Melanocyte of skin (primary cell): ENCODE measurements at places on chromosomes 12 and 14. TPM values are rescaled to one million over a fixed set of nuclear protein-coding genes. Genes with fewer than 3 reads are reported as not detected.

EFS gene
- 0.77 and 1.3 TPM in 2 replicates for total RNA-seq

RND1 gene
- total RNA-seq = 0.33 TPM in 1 of 2 replicates, not detected in the other

KRT74 gene
- total RNA-seq = not detected in 2 replicates

KRT5 gene
- total RNA-seq = 0.69 TPM in 1 of 2 replicates, not detected in the other

CLEC4E gene
- not detected in 2 replicates for total RNA-seq

SLCO1B3 gene
- under 0.01 TPM in 1 of 2 replicates, not detected in the other for total RNA-seq

PPM1H gene
- 39.6 and 76.8 TPM in 2 replicates for total RNA-seq

JPH4 gene
- total RNA-seq = 0.36 TPM in 1 of 2 replicates, not detected in the other

CCDC38 gene
- total RNA-seq = under 0.01 and 0.15 TPM in 2 replicates

TMEM263 gene
- 39.3 and 48.4 TPM in 2 replicates for total RNA-seq

ZC2HC1C gene
- total RNA-seq = 1.4 and 2.9 TPM in 2 replicates

LIN7A gene
- under 0.01 TPM in 1 of 2 replicates, not detected in the other for total RNA-seq

CFAP251 gene
- total RNA-seq = 2.0 and 2.5 TPM in 2 replicates

TRHDE gene
- total RNA-seq = not detected in 2 replicates

ASCL1 gene
- total RNA-seq = not detected in 2 replicates

SLCO1B1 gene
- total RNA-seq = not detected in 2 replicates

GYS2 gene
- not detected in 2 replicates for total RNA-seq

WDHD1 gene
- total RNA-seq = 21.0 and 24.2 TPM in 2 replicates

GNPTAB gene
- 87.9 and 101 TPM in 2 replicates for total RNA-seq

METTL3 gene
- total RNA-seq = 37.9 and 57.1 TPM in 2 replicates

CLMN gene
- total RNA-seq = 5.7 and 9.6 TPM in 2 replicates

TSPAN8 gene
- total RNA-seq = not detected in 2 replicates

OR10P1 gene
- not detected in 2 replicates for total RNA-seq

NELL2 gene
- not detected in 2 replicates for total RNA-seq

BMAL2 gene
- total RNA-seq = 1.7 and 2.0 TPM in 2 replicates

GOLGA5 gene
- 42.0 and 58.6 TPM in 2 replicates for total RNA-seq

GDF3 gene
- not detected in 2 replicates for total RNA-seq

INHBC gene
- not detected in 2 replicates for total RNA-seq

FSCB gene
- under 0.01 and 0.31 TPM in 2 replicates for total RNA-seq

APOF gene
- total RNA-seq = not detected in 2 replicates

CMKLR1 gene
- 0.36 TPM in 1 of 2 replicates, not detected in the other for total RNA-seq

OTUB2 gene
- 2.4 and 4.4 TPM in 2 replicates for total RNA-seq

IL23A gene
- total RNA-seq = 0.33 TPM in 1 of 2 replicates, not detected in the other

ACACB gene
- 10.0 and 10.3 TPM in 2 replicates for total RNA-seq

HIF1A gene
- total RNA-seq = 149 and 258 TPM in 2 replicates

ACVRL1 gene
- total RNA-seq = 1.00 and 1.2 TPM in 2 replicates

CLEC2A gene
- not detected in 2 replicates for total RNA-seq

NUDT14 gene
- total RNA-seq = 26.9 and 34.8 TPM in 2 replicates

ARHGEF25 gene
- total RNA-seq = 5.2 and 10.2 TPM in 2 replicates

ST8SIA1 gene
- 13.3 and 17.4 TPM in 2 replicates for total RNA-seq

CNIH1 gene
- total RNA-seq = 86.6 and 177 TPM in 2 replicates

SLC7A7 gene
- total RNA-seq = 0.34 and 0.73 TPM in 2 replicates

OR10G3 gene
- not detected in 2 replicates for total RNA-seq

ART4 gene
- total RNA-seq = not detected in 2 replicates

KLRD1 gene
- total RNA-seq = under 0.01 TPM in 2 replicates

RNF212B gene
- total RNA-seq = not detected in 2 replicates

IL22 gene
- not detected in 2 replicates for total RNA-seq

KRT81 gene
- total RNA-seq = 0.36 TPM in 1 of 2 replicates, not detected in the other

APOLD1 gene
- total RNA-seq = 124 and 363 TPM in 2 replicates

CPNE6 gene
- not detected in 2 replicates for total RNA-seq

SERPINA1 gene
- 0.34 and 0.73 TPM in 2 replicates for total RNA-seq

STXBP6 gene
- 8.6 and 25.4 TPM in 2 replicates for total RNA-seq

BDKRB1 gene
- not detected in 2 replicates for total RNA-seq

PAX9 gene
- not detected in 2 replicates for total RNA-seq

IGF1 gene
- 0.93 and 1.00 TPM in 2 replicates for total RNA-seq

PRH2 gene
- total RNA-seq = not detected in 2 replicates

RBP5 gene
- not detected in 2 replicates for total RNA-seq

RFX4 gene
- 0.15 TPM in 1 of 2 replicates, not detected in the other for total RNA-seq
